Fibroblast of gingiva (primary cell): ENCODE measurements at places on chromosomes 6 and 20.

DNA sequence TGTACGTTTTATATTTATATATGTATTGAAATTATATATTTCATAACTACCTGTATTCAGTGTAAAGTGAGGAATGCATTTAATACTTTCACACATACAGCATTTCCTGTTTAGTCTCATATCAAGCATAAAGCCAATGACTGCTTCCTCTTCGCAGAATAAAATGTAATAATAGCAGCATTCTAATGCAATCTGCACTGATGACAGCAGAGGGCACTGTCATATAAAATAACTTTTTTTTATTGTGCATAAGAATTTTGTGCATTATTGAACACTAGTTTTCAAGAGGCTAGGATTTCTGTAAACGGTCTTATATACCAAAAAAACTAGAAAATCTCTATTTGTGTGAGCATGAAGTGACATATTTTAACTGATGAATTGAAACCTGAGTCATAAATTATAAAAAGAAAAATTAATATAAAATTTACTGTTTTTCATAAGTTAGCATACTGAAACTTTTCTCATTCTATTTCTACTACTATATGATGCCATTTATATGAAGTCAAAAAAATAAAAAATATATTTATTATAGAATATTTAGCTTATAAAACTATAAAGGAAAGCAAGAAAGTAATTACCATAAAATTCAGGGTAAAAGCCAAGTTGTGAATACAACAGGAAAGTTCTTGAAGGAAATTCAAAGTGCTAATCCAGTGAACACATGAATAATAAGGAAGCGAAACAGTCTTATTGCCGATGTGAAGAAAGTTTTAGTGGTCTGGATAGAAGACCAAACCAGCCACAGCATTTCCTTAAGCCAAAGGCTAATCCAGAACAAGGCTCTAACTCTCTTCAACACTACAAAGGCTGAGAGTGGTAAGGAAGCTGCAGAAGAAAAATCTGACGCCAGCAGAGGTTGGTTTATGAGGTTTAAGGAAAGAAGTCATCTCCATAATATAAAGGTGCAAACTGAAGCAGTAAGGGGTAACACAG is 36.3 kb downstream of the RNF146 start:
- DNase-seq, result peak; percentile 28

GRCh38 chr20:12644461-12644860 is 364.3 kb upstream of the SPTLC3 start:
- DNase-seq, result no peak

DNA sequence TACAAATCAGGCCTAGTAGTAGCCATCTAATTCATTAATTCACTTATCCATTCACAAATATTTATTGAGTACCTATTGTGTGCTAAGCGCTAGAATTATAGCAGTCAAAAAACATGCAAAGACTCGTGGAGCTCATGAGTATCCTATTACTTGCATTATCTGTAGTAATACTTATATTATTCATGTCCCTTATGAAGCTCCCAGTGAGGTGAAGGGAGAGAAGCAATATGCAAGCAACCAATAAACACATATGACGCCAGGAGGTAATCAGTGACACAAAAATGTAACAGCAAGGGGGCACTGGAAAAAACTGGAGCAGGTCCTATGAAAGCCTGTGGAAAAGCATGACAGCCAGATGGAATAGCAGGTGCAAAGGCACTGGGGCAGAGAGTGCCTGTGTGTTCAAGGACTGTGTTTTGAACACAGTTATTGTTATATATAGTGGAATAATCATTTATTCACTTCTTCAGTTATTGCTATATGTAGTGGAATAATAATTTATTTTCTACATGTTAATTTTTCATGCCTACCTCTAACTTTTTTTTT is 109.5 kb downstream of the KIF13A start:
- no peak for DNase-seq

DNA sequence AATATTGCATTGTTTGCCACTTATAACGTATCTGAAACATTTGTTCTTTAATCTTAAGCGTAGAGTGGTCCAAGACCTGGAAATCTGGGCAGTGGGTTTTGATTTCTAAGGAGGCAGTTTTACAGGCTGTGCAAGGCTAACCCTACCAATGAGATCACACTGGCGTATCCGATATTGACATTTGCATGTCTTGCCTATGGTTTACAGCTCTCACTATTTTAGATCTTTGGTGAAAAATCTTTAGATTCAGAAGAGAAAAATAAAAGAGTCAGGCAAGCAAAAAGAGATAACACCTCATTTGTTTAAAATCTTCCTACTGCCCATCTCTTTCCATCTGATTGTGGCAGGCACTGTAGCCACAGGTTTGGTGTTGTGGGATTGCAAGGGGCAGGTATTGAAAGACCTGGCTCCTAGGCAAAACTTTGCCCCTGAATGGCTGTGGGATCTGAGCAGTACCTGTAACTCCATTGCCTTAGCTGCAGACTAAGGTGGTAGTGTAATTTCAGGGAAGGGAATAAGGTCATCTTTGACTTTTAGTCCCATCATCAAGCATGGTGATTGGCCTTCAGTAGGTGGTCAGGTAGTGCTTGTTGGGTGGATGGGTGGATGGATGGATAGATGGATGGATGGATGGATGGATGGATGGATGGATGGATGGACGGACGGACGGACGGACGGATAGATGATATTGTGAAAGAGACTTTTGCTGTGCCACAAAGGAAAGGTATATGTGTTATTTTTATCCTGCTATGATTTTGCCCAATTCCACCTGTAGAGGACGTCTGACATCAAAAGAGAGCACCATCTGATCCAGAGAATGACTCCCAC is 1.9 kb downstream of the TNFAIP3 start:
- DNase-seq, result no peak

- DNase-seq, result peak; percentile 42
These were observed 247.0 kb downstream of the ATXN1 start for GRCh38 chr6:16514249-16514648.

GRCh38 chr20:46027245-46027853 is 1.7 kb upstream of the SLC12A5 start:
- peak; percentile 9 for DNase-seq

- peak; percentile 58 for DNase-seq
These were observed 988 bp downstream of the TXNDC5 start for GRCh38 chr6:7909323-7910276.

- DNase-seq, result no peak
These were observed 54.3 kb downstream of the PPP1R14C start for GRCh38 chr6:150196942-150197745.

GRCh38 chr6:41336824-41337223 is 1.4 kb downstream of the NCR2 start:
- no peak for DNase-seq

- no peak for DNase-seq
These were observed 711.9 kb upstream of the EYS start for GRCh38 chr6:66418906-66419305.
